ENCODE measurements at places on chromosomes 4 and X.

DNA sequence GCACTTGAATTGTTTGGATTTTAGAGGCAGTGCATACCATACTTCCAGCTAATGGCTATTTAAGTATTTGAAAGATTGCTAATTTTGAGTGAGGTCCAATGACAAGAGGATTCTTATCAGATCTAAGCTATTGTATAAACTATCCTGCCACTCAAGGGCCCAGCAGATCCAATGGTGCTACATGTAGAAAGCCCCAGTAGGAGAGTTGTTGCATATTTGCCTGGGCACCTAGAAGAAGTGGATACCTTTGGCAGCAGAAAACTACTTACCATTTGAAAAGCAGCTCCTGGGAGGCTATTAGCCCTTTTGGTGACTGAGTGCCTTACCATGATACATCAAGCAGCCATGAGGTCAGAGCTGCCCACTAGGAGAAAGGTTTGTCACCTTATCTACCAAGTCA, 447.3 kb downstream of the C4orf33 start:
- no peak for DNase-seq

- no peak for DNase-seq
These were observed 2188.9 kb upstream of the TENM3 start for GRCh38 chr4:180054291-180054690.

DNA sequence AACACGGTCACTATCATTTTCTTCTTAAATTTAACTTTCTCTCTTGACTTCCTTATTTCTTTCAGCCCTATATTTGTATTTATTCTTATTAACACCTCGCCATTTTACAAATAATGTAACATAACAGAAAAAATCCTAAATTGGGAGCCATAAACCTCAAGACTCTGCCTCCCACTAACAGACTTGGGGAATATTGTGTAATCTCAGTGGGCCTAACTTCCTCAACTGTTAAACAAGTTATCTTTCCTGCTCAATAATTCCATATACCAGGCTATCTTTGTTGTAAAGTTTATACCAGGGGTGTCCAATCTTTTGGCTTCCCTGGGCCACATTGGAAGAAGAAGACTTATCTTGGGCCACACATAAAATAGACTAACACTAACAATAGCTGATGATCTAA, 26.2 kb downstream of the PRSS12 start:
- DNase-seq, result no peak

DNA sequence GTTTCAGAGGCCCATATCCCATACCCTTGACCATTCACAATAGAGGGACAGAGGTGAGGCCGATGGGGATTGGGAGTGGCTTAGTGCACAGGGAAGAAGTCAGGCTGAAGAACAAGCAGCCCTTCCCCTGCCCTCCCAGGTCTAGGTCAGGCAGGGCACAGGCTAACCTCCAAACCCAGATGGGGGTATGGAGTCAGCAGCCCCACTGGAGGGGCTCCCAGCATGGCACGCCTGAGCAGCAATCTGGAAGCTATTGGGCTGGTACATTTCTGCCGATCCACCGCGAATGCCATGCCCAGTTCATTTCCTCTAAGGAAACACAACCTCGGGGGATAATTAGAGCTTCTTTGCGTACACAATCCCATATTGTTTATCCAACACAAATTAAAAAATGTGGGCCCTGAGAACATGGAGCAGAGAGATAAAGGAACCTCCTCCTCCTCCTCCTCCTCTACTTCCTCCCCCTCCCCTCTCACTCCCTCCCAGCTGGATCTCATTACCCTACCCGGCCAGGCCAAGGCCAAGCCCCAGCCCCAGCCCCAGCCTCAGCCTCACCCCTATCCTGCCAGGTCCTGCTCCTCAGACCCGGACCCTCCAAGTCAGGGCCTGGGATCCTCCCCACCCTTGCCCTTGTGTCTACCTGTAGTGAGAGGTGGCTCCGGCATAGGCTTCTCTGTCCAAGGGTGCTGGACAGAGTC, 83.0 kb downstream of the PJA1 start:
- DNase-seq, result no peak

DNA sequence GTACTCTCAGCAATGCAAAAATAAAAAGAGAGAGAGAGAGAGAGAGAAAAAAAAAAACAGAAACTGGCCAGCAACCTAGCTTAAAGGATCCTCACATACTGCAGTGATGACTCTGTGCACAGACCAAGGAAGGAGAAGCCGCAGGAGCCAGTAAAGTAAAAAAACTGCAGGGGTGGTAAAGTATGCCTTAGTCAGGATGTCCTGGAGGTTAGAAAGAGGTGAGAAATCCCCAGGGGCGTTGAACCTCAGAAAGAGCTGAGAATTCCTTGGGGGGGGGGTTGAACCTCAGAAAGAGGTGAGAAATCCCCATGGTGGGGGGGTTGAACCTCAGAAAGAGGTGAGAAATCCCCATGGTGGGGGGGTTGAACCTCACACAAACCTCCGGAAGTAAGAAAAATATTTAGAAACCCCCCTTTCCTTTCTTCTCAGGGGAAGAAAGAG, 48.0 kb downstream of the MAGEA9 start:
- DNase-seq, result peak; percentile 71

GRCh38 chrX:42131856-42132255, 208.5 kb upstream of the CASK start:
- no peak for DNase-seq

- no peak for DNase-seq
These were observed 46.5 kb upstream of the RAB9B start for GRCh38 chrX:103878466-103879122.

- DNase-seq, result no peak
These were observed 670.3 kb downstream of the KCTD8 start for GRCh38 chr4:43778187-43778915.

- no peak for DNase-seq
These were observed 959.7 kb upstream of the LCORL start for GRCh38 chr4:18981234-18981615.

GRCh38 chr4:675980-676870, 1.9 kb downstream of the MYL5 start:
- no peak for DNase-seq

DNA sequence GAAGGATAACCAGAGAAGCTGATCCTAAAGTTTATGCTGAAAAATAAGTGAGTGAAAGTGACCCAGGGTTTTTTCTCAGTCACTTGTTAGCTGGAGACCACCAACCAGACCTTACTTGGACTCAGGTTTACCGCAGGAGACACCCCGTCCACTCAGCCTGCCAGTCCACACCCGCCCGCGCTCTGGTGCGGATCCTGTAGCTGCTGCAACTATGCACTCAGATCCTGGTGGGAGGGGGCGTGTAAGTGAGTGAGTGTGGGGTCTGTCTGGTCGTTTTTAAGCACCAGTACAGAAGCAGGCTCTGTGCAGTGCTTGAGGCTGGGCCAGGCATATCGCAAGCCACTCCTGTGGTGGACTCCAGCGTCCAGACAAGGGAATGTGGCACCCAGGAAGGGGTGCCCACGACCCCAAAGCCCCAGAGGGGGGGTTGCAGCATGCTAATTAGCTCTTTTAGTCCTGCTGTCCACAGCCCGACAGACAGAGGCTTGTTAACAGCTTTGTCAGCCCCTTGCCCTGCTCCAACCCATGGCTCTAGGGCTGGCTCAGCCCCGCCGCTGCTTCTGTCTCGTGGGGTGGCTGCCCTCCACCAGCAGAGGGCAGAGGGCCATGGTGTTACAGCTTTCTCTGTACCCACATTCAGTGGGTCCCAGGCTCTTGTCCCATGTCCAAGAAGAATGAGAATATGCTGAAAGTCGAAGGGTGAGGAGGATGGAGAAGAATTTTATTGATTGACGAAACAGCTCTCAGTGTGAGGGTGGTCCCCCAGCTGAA, 40.4 kb upstream of the PPP1R2C start:
- DNase-seq, result no peak

DNA sequence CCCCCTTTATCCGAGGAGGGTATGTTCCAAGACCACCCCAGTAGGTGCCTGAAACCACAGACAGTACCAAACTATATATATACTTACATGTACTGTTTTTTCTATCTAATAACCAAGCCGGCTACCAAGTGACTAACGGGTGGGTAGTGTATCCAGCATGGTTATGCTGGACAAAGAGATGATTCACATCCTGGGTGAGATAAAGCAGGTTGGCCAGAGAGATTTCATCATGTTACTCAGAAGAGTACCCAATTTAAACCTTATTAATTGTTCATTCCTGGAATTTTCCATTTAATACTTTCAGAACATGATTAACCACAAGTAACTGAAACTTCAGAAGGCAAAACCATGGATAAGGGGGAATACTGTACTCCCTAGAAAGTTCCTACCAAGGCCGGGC, 46.5 kb downstream of the RFC1 start:
- DNase-seq, result no peak

- no peak for DNase-seq
These were observed 43.9 kb downstream of the CLNK start for GRCh38 chr4:10640561-10641201.

DNA sequence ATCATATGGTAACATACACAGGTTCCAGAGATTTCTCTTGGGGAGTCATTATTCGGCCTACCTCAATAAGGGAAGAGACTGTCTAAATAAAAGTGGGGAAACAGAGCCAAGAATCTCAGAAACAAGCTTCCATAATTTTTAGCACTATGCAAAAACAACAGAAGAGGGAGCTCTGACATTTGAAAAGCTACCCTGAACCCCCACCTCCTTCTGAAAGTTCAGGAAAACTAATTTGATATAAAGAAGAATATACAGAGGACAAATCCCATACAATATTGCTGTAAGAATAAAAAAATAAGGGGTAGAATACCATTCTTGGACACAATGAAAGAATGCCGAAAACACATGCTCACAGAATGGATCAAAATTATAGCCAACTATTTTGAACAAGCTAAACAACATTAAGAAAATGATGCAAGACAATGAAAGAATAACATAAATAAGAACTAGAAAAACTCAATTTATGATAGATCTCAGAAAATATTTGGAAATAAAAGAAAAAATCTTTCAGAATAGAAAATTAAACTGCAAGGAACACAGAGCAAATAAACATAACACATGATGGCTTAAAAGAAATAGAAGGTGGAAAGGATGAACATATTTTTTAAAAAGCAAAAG, 14.4 kb upstream of the ZNF41 start:
- no peak for DNase-seq

DNA sequence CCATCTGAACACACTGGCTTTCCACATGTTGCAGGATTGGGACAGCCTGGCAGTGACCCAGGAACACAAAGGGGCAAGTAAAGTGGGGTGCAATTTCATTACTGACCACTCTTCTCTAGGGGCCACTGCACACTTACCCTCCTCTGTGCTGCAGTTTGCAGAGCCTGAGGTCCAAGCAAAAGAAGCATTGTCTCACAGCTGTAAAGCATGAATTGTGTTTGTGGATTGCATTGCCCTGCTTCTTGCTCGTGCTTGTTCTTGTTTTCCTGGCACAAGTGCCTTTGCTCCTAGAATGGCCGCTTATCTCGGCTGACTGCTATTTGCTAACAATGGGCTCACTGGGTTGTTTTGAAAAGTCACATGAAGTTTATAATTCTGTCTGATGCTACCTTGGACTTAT, 209.1 kb upstream of the JADE1 start:
- no peak for DNase-seq

DNA sequence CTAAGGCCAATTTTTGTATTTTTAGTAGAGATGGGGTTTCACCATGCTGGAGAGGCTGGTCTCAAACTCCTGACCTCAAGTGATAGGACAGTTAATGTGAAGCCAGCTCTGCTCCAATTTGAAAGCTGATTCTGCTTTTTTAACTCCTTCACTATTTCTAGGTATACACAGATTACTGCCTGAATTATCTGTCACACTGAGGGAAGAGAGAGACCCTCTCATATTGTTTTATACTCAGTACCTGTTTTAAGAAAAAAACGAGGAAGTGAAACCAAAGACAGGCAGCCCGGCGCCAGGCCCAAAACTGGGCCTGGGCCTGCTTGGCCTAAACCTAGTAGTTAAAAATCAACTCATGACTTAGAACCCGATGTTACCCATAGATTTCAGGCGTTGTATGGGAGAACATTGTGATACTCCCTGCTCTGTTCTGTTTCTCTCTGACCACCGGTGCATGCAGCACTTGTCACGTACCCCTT, 1601.5 kb upstream of the PCDH10 start:
- no peak for DNase-seq

GRCh38 chr4:109821185-109821584, 5.6 kb downstream of the GAR1 start:
- no peak for DNase-seq

DNA sequence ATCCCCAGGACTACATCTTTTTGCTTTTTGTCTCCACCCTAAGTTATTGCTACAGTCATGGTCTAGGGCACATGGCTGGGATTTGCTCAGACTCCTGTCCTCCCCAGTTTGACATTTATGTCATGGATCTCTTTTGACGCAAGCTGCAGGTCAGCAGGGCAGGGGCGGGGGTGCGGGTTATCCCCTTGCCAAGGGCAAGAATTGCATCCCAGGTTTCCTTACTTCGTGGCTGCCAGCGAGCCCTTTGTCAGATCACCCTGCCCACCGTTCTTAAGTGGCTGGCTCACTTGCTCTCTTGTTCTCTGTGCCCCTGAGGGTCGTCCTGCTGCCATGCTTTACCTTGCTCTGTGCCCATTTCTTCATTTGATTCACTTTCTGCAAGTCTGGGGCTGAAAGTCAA, 21.1 kb upstream of the UBA1 start:
- DNase-seq, result no peak

GRCh38 chrX:56000174-56000573, 232.0 kb upstream of the KLF8 start:
- no peak for DNase-seq

GRCh38 chr4:121138039-121138825, 25.9 kb downstream of the TNIP3 start:
- peak; percentile 66 for DNase-seq

DNA sequence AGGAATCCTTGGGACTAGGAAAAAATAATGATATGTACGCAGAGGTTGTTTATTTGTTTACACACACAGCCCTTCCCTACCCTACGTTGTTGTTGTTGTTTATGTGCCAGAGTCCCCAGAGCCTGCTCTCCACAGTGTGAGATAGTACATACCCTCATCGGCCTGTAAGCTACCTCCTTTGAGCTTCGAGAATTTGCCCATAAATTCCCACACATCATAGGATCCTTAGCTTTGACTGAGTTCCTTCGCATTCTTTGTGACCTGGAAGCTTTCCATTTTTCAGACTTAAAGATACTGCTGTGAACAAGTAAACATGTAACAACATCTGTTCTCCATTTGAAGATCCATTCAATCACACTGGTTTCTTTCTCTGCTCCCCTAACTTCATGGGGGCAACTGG, 114.5 kb downstream of the IRF2 start:
- no peak for DNase-seq

DNA sequence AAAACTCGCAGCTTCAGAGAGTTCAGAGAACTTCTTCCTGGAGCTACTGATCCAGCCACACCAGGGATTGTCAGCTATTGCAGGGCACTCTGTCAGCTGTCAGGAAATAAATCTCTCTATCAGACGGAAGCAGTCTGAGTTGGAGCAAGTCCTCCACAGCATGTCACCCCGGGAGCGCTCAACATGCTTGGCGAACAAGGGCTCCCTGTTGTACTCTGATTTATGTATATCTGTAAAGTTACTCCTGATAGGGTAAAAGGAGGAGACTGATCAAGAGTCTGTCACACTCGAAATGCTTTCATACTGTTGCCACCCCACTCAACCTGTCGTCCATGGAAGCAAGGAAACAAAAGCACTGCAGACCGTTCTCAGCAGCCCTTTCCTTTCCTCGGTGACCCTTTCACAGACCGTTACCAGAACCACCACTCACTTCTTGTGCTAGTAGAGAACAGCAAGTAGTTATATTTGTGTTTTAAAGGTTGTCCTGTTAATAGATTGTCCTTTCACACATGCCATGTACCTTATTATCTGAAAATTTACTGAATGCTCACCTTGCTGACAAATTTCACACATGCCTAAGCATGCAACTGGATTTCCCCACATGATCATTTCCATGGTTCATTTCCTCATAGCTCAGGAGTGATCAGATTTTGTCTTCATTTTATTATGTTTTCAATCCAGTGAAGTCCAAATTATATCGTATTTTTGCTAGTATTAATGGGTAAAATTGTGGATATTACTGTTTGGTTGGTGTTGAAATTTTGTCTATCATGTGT, 2108.9 kb upstream of the TENM3 start:
- no peak for DNase-seq
